ENCODE measurements at places on chromosomes 16 and 17. TPM values are rescaled to one million over a fixed set of nuclear protein-coding genes. Genes with fewer than 3 reads are reported as not detected.

- no peak for DNase-seq
Observed at GRCh38 chr17:13690806-13691205, 89.1 kb upstream of the HS3ST3A1 start.

- DNase-seq = no peak
Observed at GRCh38 chr16:46961373-46962353, 11.8 kb downstream of the DNAJA2 start.

The ZNF205 gene
- 19.9 TPM for total RNA-seq

The SLC5A11 gene
- not detected for total RNA-seq

The ADAMTS18 gene
- under 0.01 TPM for total RNA-seq

The ZNF319 gene
- total RNA-seq = 8.3 TPM

Measured in tibial nerve (tissue), 4 donors.